ENCODE measurements at places on chromosomes 1 and 21. TPM values are rescaled to one million over a fixed set of nuclear protein-coding genes. Genes with fewer than 3 reads are reported as not detected.

- no peak overlapping the region for H3K27ac ChIP-seq
- H3K27me3 ChIP-seq, result no peaks in the 10 kb centered on the region
- no peak overlapping the region for H3K4me3 ChIP-seq
- DNase-seq, result peak; percentile 47
Observed at GRCh38 chr1:62294261-62294660, 25.0 kb downstream of the KANK4 start.

Gene MYBPHL
- total RNA-seq, result not detected

Gene SMCP
- total RNA-seq, result not detected

- DNase-seq, result no peak
- H3K27me3 ChIP-seq, result no peaks in the 10 kb centered on the region
- H3K4me3 ChIP-seq, result no peak overlapping the region
- no peak overlapping the region for H3K27ac ChIP-seq
- H3K4me1 ChIP-seq, result no peaks in the 10 kb centered on the region
Observed at GRCh38 chr1:116933606-116934515, 24.1 kb downstream of the PTGFRN start.

GRCh38 chr1:218735436-218736032, 390.4 kb downstream of the TGFB2 start:
- H3K27ac ChIP-seq, result no peak overlapping the region
- no peak for DNase-seq
- no peaks in the 10 kb centered on the region for H3K4me1 ChIP-seq
- peaks cover 62% of the 10 kb centered on the region for H3K27me3 ChIP-seq
- H3K36me3 ChIP-seq, result no peaks in the 10 kb centered on the region

Gene NCF2
- total RNA-seq, result not detected

DNA sequence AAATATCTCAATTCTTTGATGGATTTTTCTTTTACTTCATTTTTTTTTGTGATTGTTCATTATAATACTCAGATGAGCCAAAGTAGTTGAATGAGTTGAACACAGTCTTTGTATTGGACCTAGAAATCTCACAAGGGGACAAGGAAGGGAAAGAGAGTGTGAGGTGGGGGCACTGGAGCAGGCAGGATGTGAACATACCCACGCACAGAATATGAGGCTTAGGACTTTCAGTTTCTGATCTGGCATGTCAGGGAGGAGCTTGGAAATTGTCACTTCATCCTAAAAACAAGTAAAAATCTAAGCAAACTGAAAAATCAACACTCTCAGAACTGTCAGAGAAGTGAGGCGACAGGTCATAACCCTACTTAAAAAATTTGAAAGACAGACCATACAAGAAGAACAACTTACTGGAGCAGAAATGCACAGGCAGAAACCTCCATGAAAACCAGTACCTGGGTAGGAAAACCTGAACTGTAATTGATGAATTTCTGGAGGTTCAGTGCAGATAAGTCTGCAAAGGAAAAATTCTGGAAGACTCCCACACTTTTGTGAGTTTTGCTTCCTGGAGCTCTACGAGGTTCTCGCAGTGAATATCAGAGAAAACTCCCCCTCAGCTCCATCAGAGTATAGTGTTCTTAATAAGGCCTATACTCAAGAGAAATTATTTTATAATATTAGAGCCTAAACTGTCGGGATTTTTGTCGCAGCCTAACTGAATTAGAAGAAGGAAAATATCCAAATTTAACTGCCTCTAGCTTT, 3.6 kb upstream of the PTGS2 start:
- DNase-seq, result no peak
- H3K4me3 ChIP-seq, result no peak overlapping the region
- H3K27me3 ChIP-seq, result no peaks in the 10 kb centered on the region

GRCh38 chr21:15659753-15660422, 69.9 kb upstream of the USP25 start:
- no peak overlapping the region for H3K27ac ChIP-seq
- no peaks in the 10 kb centered on the region for H3K4me1 ChIP-seq
- no peaks in the 10 kb centered on the region for H3K27me3 ChIP-seq

GRCh38 chr1:192826791-192827546, 18.1 kb downstream of the RGS2 start:
- peaks cover 4% of the 10 kb centered on the region for H3K4me1 ChIP-seq
- H3K4me3 ChIP-seq, result no peak overlapping the region
- H3K27ac ChIP-seq, result no peak overlapping the region
- no peaks in the 10 kb centered on the region for H3K36me3 ChIP-seq

DNA sequence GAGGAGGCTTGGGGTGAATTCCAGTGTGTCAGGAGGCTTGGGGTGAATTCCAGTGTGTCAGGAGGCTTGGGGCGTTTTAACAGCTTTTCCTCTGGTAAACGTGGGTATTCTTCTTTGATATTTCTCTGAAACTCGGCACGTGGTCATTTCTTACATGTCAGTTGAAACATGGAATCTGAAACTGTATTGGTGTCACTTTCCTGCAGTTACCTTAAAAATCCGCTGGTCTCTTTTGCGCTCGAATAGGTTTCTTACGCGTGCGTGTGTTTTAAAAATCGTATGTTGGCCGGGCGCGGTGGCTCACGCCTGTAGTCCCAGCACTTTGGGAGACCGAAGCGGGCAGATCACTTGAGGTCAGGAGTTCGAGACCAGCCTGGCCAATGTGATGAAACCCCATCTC, 33.5 kb downstream of the PRKCZ start:
- no peak overlapping the region for H3K27ac ChIP-seq
- DNase-seq, result no peak
- H3K36me3 ChIP-seq, result no peaks in the 10 kb centered on the region
- peaks cover 3% of the 10 kb centered on the region for H3K4me1 ChIP-seq

Data from A673 (cell line).